Vagina (tissue), 2 donors: ENCODE measurements at places on chromosomes 3 and 15. TPM values are rescaled to one million over a fixed set of nuclear protein-coding genes. Genes with fewer than 3 reads are reported as not detected.

PLA2G4E gene
- total RNA-seq, result 8.8 TPM

- H3K4me1 ChIP-seq, result no peaks in the 10 kb centered on the region
- H3K36me3 ChIP-seq, result no peaks in the 10 kb centered on the region
- DNase-seq, result no peak
- H3K27me3 ChIP-seq, result no peaks in the 10 kb centered on the region
- H3K27ac ChIP-seq, result no peak overlapping the region
- no peak overlapping the region for H3K4me3 ChIP-seq
Observed at GRCh38 chr3:180594631-180595558, 7.1 kb upstream of the TTC14 start.

DNA sequence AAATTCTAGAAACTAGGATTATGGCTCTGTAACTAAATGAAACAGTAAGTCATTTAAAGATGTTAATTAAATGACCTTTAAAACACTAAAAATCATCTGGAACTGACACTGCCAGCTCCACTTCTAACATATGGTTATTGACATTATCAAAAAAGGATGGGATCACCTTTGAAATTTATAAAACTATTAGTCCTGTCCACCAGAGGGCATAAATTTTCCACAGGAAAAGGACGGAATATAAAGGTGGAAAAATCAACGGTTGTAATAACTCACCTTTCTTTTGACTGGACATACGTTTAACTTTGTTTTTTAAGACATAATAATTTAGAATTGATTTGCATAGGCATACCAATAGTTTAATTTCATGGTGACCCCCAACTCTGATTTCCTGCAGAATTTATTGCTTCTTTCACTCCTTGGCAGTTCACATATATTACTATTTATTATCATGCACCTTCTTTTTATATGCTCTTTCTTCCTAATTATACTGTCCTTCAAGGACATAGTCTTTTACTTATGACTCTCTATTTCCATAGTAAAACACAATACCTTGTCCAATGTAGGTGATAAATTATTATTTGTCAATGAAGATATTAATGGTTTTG lies 345.7 kb downstream of the CADM2 start:
- no peaks in the 10 kb centered on the region for H3K4me1 ChIP-seq
- no peak overlapping the region for H3K4me3 ChIP-seq
- no peak for DNase-seq
- no peaks in the 10 kb centered on the region for H3K27me3 ChIP-seq
- no peak overlapping the region for H3K27ac ChIP-seq
- H3K36me3 ChIP-seq, result no peaks in the 10 kb centered on the region

DNA sequence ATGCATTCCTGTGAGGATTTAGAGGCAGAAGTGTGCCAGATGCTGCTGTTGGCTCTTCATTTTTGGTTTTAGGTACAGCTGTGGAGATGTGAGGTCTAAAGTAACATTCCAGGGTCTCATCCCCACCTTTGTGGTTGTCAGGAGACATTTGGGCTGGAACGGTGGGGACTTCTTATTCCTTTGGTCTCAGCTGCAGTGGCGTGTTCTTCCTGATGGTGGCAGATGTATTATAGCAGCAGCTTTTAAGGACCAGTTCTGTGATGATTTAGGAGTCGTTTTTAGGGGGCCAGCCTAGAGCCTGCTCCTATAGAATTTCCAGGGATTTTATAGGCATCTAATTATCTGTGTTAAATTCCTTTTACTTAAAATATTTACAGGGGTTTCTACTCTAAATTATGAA lies 221.0 kb upstream of the EOMES start:
- H3K27ac ChIP-seq, result no peak overlapping the region
- H3K27me3 ChIP-seq, result no peaks in the 10 kb centered on the region
- H3K36me3 ChIP-seq, result no peaks in the 10 kb centered on the region
- H3K4me3 ChIP-seq, result no peak overlapping the region
- no peak for DNase-seq
- no peaks in the 10 kb centered on the region for H3K4me1 ChIP-seq

ARGFX gene
- total RNA-seq, result not detected

PP2D1 gene
- total RNA-seq, result not detected

NEIL1 gene
- 69.2 TPM for total RNA-seq

TMEM212 gene
- total RNA-seq, result not detected
